Stimulated activated CD8-positive, alpha-beta memory T cell treated with anti-CD3 and anti-CD28 coated beads, Interleukin-4, amount 100 ng/mL, for 4 hours (primary cell): ENCODE measurements at places on chromosomes 12 and 14.

DNA sequence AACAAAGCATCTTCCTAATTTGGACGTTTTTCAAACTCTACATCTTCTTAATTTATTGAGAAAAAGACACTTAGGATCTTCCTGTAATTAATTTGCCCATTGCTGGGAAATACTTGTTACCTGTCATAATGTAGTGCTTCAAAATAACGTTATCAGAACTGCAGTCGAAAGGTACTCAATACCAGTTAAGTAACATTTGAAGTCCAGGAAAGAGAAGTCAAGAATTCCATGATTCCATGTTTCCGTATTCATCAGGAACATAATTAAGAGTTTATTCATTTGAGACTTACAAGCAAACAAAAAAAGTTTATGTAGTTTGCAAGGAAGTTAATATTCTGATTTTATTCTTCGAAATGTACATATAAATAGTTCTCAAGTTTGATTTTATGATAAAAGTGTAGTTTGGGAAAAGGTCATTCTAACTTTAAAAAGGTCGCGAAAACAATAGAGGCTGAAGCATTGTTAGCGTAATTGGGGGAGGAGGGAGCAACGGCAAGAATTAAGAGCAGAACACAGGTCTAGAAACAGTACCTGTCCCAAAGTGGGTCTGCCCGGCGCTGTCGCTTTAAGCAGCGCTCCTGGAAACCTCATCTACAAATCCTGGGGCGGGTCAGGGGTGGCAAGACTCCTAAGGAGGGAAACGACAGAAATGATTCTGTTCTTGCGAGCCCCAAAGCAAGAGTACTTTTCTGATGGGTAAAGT is 1.2 kb upstream of the KCNMB4 start:
- no peak for DNase-seq

DNA sequence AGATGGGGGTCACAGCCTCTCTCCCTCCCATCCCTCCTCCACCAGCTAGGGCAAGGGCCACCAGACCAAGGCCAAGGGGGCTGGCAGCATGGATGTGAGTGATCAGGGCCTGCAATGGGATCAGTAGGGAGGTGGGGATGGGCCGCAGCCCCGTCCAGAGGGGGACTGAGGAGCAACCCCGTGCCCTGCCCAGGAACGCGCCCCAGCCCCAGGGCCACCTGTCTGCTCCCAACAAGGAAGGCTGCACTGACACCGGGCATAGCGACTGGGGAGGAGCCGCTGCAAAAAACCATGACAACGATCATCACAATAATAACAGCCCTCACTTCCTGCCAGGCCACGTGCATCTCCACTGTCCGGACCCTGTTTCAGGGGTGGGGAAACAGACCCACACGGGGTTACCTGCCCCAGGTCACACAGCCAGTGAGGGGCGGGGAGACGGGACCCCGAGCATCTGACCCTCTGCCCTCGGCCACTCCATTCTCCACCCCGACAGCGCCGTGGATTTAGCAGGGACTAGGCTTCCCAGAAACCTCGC is 24.3 kb downstream of the NCOR2 start:
- no peak for DNase-seq

- no peak for DNase-seq
These were observed 83.0 kb downstream of the EPS8 start for GRCh38 chr12:15706010-15706676.

GRCh38 chr14:38808734-38809455 is 294.1 kb downstream of the SEC23A start:
- no peak for DNase-seq

DNA sequence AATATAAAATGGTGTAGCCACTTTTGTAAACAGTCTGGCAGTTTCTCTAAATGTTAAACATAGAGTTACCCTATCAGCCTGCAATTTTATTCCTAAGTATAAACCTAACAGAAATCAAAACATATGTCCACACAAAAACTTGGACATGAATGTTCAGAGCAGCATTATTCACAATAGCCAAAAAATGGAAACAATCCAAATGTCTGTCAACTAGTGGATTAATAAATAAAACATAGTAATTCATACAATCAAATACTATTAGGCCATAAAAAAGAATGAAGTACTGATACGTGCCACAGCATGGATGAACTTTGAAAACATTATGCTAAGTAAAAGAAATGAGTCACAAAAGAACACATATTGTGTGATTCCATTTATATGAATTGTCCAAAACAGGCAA is 196.5 kb downstream of the NUAK1 start:
- DNase-seq = no peak

DNA sequence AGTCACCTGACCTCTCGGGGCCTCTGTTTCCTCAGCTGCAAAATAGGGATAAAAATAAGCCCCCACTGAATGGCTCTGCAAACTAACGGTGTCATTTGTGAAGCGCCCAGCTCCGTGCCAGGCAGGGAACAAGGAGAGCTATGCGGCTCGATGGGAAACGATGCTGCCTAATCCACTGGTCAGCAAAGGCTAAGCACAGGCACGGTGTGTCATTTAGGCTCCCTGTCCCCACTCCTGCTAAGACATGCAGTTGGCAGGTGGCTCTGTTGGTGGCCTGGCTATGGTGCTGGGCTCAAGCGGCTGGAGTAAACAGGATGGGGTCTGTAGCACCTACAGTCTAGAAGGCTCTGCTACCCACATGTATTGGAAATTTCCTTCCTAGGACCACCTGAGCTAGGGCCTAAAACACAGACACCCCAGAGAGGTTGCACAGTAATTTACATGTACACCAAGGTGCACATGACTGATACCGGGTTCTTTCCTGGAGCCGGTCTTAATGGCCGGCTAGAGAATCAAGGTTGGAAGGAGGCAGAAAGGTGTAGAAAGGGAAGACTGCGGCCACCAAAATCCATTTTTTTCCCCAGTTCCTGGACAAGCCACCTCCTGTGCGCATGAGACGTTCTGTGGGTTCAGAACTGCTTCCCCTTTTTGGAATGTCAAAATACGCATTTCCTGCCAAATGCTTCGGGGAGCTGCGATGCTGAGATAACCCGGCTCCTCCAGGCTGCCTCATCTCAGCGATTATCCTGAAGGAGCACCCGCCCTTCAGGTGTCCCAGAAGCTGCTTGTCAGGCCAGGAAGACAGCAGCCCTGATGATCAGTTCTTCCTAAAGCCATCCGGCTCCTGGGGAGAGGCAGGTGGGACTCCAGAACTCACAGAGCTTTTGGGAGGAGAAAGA is 1.0 kb downstream of the CACNA2D4 start:
- DNase-seq = no peak

GRCh38 chr14:74502236-74503019 is 8.9 kb downstream of the ISCA2 start:
- DNase-seq = no peak

- DNase-seq = no peak
These were observed 18.9 kb upstream of the DIABLO start for GRCh38 chr12:122244565-122245371.

DNA sequence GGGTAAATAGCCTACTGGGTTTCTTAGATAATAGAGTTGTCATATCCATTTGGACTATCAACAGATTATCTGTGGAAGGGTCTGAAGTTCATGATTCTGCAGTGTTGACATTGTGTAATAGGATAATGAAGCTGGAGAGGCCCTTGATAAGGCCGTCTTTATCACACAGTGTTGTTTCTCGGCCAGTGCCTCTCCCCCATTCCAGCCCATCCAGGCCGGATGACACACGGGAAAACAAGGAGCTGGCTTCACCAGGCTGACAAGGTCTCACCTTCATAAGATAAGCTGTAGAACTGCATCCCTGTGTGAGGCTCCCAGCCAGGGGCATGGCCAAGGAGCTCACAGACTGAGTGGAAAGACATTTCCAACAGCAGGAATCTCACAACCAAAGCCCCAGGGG is 8.7 kb upstream of the EML1 start:
- no peak for DNase-seq

DNA sequence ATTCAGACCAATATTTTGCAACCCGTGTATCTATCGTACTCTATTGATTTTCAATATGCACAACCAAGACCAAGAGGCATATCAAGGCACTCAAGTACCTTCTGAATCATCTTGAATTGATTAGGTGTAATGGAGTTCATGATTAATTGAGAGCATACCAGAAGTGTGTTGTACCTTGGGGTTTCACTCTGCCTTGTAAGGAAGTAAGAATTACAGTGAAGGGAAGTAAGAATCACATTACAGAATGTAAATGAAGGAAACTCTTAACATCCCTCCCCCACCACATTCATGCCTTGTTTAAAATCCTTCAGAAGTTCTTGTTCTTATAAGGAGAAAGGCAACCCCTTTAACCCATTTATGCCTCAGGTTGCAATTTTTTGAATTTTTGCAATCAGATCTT is 5.4 kb upstream of the MGAT4C start:
- no peak for DNase-seq

- no peak for DNase-seq
These were observed 80.8 kb upstream of the ACTN1 start for GRCh38 chr14:69059658-69060623.

GRCh38 chr12:91493308-91493707 is 310.7 kb upstream of the DCN start:
- no peak for DNase-seq

- no peak for DNase-seq
These were observed 204.6 kb downstream of the ETV6 start for GRCh38 chr12:11854011-11854499.

GRCh38 chr14:92556255-92556741 is 42.7 kb downstream of the RIN3 start:
- DNase-seq = no peak

DNA sequence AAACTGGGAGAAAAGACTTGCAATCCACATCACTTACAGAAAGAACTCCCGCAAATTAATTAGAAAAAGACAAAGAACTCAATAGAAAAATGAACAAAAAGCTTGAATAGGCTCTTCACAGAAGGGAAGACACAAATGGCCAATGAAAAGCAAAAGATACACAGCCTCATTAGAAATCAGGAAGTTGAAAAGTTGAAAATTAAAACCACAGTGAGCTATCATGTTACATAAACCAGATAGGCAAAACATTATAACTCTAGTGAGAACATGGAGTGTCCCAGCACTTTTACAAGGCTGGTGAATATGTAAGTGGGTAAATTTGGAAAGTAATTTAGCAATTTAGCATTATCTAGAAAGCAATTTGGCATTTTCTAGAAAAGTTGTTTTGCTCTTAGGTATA is 158.4 kb upstream of the RASSF8 start:
- DNase-seq = no peak

- no peak for DNase-seq
These were observed 198.9 kb downstream of the CACNA1C start for GRCh38 chr12:2251526-2252209.
